ENCODE measurements at places on chromosomes 5 and 9.

DNA sequence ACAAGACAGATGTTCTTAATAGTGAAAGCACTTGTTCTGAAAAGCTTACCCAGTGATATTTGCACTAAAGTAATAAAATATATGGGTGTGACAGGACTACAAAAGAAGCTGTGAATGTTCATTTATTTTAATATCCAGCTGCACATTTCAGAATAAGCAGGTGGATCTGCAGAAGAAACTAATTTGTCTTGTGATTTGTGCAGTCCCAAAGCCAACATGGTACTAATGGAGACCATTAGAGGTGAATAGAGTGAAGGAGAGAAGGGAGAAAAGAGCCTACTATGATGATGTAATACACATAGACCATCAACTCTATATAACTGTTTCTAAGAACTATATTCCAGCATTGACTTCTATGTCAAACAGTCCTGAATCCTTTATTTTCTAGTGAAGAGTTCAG, 362.8 kb downstream of the ISL1 start:
- DNase-seq = no peak

- no peak for DNase-seq
Measured at GRCh38 chr5:147387109-147387508, 122.8 kb downstream of the DPYSL3 start.

GRCh38 chr9:84152204-84152603, 171.6 kb downstream of the RMI1 start:
- DNase-seq = no peak

- DNase-seq = no peak
Measured at GRCh38 chr9:85516455-85516854, 225.3 kb downstream of the AGTPBP1 start.

- DNase-seq = no peak
Measured at GRCh38 chr9:5854063-5854790, 21.3 kb upstream of the ERMP1 start.

- no peak for DNase-seq
Measured at GRCh38 chr5:152246401-152246800, 158.7 kb downstream of the NMUR2 start.

DNA sequence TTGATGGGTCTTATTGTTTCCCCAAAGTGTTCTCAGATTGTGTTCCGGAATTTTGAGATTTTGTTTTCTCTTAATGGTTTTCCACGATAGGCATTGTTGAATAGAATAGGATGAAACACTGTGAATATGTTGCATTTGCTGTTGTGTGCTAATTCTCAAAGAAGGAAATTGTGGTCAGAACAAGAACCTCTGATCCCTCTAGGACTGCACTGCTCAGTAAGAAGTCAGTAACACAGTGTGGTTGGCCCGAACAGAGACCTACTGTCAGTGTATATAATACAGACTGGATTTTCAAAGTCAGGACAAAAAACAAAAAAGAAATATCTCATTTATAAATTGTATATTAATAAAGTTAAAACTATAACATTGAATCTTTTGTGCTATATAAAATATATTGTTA, 494.8 kb downstream of the MAT2B start:
- DNase-seq = no peak

- DNase-seq = no peak
Measured at GRCh38 chr9:106619211-106619610, 243.8 kb upstream of the ZNF462 start.

DNA sequence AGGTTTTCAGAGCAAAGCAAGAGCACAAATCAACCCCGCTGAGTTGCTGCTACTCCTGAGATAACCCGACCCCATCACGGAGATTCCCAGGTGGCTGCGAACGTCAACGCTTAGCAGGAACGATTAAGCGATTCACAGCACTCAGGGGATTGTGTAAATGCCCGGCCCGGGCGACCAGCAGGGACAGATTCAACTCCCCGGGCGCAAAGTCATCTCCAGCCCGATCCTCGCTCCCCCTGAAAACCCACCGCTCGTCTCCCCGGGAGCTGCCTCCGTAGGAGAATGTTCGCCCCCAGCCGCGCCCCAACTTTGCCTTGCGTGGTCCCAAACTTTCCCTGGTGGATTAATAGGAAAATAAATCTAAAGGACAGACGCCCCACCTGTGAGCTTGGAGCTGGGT, 685 bp downstream of the SLC24A2 start:
- DNase-seq = no peak

DNA sequence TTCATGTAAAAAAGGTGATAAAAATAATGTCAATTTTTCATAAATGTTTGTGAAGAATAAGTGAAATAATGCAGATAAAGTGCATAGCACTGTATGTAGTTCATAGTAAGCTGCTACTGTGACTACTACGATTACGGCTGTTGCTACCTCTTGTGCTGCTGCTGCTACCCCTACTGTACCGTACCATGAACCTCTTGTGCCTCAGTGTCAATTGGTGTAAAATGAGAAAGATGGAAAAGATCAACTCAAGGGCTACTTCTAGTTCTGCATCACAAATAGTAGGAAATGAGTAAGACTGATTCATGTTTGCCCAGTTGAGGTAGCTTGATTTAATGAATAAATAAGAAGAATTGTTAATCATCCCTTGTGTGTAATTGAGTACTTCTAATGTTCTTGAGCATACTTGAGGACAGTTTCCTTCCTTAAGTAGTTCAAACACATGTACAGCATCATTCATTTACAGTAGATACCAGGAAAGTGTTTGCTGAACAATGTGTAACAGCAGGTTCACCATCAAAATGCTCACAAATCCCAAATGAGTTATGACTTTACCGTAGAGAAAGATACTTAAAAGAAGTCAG, 200.0 kb upstream of the ATP10B start:
- no peak for DNase-seq

- no peak for DNase-seq
Measured at GRCh38 chr9:86445671-86446070, 91.5 kb upstream of the TUT7 start.

DNA sequence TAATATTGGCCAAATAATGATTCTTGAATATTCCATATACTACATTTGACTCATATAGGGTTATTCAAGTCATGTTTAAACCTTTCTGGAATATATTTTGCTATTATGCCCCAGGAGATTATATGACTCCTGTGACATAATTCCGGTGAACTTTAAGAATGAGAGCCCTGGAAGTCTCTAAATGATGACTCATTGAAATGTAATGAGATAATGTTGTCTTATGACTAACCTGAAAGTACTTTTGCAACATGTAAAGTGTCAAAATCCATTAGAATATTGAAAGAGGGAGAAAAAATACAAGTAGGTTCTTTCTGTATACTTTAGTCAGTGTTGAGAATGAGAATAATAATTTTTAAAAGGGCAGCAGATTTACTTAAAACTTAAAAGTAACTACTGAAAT, 830.4 kb downstream of the MAT2B start:
- DNase-seq = no peak

- DNase-seq = no peak
Measured at GRCh38 chr9:90801973-90802322, 329 bp downstream of the SYK start.

DNA sequence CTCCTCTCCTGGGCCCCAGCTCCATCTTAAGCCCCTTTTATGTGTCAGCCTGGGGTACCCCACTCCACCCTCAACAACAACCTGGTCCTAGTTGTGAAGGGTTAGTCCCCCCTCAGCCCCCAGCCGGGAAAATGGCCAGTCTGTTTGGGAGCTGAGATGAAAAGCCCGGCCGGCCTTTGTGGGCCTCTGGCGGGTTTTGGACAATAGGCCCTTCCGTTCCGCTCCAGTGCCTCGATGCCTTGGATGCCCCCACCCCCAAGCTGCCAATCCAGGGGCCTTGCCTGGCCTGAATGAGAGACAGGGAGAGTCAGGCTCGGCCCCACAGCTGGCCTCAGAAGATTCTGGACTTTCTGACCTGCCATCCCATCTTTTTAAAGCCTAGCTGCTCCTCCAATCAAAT, 9.2 kb downstream of the CNTFR start:
- DNase-seq = no peak

DNA sequence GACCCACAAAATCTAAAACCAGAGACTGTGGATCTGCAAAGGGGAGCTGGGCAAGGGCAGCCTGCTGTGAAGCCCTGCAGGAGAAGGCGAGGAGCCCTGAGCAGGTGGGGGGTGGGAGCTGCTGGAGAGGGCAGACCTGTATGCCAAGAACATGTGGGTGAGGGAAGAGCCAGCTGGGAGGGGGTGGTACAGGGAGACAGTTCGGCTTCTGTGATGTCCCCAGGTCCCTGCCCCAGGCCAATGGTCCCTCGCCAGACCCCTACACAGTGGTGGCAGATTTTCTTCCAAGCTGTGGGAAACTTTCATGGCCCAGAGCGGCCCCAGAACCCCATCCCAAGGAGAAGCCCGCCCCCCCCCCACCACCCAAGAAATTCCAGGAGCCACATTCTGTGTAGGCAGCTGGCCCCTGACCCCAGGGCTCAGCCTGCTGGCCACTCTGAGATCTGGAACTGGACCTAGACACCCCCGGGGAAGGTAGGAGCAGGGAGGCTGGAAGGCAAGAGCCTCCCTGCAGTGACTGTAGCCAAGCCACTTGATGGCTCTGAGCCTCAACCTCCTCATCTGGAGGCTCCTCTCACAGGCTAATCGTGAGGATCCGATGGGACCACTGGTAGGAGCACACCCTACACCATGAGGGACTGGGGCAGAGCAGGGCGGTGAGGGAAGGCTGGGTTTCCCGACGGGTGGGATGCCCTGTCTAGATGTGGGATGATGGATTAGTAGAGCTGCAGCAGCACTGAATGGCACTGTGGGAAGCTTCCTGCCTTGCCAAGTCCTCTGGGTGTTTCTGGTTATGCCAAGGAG, 22.6 kb upstream of the CSF1R start:
- no peak for DNase-seq

GRCh38 chr9:71663216-71663615, 105.1 kb downstream of the CEMIP2 start:
- DNase-seq = no peak

DNA sequence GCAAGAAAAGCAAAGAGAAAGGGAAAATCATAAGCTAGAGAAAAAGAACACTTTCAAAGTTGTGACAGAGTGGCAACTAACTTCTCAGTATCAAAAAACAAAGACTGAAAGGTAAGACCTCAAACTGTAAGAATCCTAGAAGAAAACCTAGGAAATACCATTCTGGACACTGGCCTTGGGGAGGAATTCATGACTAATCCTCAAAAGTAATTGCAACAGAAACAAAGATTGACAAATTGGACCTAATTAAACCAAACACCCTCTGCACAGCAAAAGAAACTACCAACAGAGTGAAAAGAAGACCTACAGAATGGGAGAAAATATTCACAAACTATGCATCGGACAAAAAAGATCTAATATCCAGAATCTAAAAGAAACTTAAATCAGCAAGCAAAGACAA, 79.1 kb downstream of the FEM1C start:
- no peak for DNase-seq

DNA sequence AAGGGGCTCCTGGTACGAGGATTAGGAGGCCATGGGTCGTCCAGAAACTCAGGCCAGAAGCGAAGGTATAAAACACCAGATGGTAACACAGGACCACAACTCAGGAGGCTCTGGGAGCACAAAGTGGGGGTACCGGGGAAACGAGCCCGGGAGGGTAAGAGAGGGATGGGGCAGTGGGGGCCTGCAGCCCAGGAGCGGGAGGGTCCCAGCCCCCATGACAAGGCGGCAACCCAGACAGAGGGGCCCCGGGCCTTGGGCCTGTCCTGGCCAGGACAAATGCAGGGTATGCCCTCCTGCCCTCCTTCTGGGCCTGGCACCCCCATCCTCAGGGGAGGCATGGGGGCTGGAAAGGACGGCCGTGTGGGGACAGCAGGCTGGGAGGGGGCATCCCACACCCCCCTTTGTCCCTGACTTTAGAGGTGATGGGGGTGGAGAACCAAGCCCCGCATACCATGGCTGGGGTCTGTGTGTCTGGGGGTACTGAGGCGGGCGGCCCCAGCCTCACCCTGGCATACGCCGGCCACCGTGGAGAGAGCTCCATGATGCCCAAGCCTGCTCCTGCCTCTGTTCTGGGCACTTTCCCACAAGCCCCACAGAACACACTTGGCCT, 47.0 kb upstream of the EXOC3 start:
- no peak for DNase-seq

DNA sequence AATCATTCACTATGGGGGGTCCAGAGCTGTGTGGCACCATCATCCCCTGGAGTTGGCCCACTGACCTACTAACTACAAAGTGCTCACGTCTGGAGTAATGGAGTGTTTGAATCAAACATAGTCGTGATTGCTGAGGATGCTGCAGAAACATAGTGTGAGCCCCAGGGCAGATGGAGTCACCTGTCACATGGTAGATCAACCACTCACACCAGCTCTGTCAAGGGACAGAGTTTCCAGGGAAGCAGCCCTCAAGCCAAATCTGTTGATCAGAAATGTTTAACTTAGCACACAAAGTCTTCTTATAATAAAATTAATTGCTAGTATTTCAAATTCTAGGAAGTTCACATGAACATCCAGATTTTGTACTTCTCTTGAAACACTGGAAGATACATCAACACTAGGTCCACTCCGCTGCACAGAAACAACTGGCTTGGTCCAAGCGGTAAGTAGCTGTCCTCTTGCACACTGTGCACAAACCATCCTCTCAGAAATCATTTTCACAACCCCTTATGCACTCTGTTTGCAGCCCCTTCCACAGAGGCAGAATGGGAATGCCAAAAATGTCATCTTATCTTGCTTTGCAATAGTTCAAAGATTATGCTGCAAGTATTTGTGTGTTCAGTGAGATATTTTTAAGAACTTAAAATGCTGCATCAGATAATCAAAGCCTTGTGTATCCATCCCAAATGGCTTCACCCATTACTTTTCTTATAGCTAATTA, 191.0 kb downstream of the EPB41L4A start:
- DNase-seq = no peak

GRCh38 chr5:174991847-174992246, 267.5 kb downstream of the MSX2 start:
- DNase-seq = no peak

DNA sequence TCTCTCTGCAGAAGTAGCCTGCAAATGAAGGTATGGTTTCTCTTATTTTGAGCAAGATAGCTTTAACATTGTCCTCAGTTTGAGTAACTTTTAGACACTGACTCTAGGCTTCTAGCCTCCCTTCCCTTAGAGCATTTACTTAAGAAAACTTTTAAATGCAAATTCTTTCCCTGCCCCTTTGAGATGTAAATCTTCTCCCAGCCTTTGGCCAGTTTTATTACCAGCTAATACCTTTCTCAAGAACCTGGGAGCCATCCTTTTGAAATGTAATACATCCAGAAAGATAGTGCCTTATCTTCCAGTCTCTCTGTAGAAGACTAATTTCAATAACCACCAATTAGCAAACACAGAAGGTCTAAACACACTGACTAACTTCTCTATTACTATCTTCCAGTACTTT, 688.9 kb upstream of the CDH9 start:
- no peak for DNase-seq

- DNase-seq = no peak
Measured at GRCh38 chr5:158159621-158160020, 300.7 kb upstream of the CLINT1 start.

DNA sequence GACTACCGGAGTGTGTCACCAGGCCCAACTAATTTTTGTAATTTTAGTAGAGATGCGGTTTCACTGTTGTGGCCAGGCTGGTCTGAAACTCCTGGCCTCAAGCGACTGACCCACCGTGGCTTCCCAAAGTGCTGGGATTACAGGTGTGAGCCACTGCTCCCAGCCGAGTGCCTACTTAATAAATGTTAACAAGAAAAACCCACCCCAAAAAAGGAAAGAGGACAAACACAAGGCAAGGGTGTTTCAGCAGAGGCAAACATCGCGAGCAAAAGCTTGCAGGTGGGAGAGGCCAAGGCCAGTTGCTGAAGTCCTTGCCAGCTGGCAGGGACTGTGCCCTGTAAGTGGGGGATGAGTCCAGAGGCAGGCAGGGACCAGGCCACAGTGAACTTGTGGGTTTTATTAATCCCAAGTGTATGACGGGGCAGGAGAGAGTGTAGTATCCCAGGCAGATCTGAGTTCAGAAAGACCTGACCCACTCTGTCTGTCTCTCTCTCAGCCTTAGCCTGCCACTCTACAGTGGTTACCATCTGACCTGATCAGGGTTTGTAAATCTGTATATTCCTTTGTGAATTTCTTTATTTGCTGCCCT, 6.4 kb upstream of the FPGS start:
- no peak for DNase-seq
